Stimulated activated CD4-positive, alpha-beta T cell treated with anti-CD3 and anti-CD28 coated beads, TNF-alpha, amount 100 ng/mL, for 4 hours (primary cell): ENCODE measurements at places on chromosomes 7 and 10.

DNA sequence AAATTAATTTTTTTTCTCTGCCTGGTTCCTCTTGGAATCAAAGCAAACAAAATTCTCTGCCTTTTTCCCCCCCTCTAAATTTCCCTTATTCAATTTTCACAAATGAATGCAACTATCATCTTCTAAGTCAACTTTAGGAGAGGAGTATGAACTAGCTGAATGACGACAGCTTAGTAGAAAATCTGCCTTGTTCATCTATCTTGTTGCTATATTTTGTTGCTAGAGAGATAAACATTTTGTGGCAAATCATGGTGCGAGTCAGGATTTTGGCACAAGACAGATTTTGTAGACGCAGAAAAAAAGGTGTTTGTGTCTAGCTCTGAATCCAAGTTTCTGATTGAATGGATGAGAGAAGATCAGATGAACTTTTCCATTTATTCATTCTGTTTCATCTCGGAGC, 81.0 kb upstream of the FZD8 start:
- no peak for DNase-seq

DNA sequence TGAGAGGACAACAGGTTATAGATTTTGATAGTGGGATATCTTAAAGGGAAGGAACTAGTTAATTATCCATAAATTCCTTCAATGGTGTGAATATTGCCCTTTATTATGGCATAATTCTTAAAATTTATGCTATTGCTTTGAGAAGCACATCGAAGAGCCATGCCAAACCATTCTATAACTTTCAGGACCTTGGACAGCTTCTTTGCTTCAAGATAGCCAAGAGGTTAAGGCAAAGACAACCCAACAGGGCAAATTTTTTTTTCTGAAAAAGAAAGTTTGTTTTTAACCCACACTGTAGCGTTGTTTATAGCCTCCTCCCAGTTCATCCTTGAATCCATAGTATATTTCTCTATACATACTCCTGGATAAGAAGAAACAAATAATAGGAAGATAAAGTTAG, 103.2 kb downstream of the NRG3 start:
- DNase-seq: no peak

DNA sequence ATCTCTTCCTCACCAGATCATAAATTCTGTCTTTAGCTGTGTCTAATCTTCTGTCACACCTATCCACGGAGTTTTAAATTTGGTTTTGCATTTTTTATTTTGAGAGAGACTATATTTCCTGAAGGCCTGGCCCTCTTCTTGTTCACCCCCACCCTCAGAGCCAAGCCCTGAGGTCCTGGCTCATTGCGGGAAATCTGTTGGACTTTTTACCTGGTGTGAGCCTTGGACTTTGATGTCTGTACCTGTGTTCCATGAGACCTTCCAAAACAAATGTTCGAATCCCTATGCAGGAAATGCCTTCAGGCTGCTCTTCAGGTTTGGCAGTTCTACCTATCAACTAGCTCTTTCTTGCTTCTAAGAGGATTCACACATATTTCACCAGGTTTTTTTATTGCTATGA, 175.2 kb upstream of the GRB10 start:
- no peak for DNase-seq

- no peak for DNase-seq
Observed at GRCh38 chr10:1217661-1218060, 161.5 kb downstream of the WDR37 start.

DNA sequence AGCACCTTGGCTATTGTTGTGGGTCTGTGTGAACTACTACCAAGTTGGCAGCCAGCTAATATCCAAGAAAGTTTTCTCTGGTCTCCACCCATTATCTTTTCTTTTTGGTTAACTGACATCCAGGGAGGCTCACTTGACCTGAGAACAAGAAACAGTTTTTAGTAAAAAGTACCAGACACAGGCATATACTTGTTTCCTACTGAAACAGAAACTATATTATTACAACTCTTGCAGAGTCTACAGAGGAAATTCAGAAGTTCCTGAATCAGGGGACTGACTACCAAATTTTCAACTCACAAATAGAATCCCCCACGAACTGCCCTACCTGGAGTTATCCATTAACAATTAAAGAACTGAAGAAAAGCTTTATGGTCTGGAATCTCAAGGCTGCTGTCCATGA, 168.9 kb downstream of the KCND2 start:
- DNase-seq: no peak

GRCh38 chr10:21808550-21808949, 195.0 kb downstream of the DNAJC1 start:
- no peak for DNase-seq

DNA sequence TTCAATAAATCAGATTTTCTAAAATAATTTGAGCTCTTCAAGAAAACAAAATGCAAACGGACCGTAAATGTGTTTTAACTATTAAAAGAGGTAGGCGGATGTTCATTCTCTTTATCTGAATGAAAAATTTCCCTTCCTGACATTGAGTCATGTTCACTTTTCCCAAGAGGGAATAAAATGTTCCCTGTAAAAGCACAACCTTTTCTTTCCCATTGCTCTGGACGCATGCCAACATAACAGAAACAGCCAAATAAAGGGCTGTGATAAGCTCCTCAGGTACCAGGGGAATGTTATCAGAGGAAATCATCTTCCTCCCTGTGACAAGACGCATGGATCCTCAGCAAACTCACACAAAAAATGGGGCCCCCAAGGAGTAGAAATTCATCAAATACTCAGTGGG, 251.8 kb downstream of the MTERF1 start:
- no peak for DNase-seq

DNA sequence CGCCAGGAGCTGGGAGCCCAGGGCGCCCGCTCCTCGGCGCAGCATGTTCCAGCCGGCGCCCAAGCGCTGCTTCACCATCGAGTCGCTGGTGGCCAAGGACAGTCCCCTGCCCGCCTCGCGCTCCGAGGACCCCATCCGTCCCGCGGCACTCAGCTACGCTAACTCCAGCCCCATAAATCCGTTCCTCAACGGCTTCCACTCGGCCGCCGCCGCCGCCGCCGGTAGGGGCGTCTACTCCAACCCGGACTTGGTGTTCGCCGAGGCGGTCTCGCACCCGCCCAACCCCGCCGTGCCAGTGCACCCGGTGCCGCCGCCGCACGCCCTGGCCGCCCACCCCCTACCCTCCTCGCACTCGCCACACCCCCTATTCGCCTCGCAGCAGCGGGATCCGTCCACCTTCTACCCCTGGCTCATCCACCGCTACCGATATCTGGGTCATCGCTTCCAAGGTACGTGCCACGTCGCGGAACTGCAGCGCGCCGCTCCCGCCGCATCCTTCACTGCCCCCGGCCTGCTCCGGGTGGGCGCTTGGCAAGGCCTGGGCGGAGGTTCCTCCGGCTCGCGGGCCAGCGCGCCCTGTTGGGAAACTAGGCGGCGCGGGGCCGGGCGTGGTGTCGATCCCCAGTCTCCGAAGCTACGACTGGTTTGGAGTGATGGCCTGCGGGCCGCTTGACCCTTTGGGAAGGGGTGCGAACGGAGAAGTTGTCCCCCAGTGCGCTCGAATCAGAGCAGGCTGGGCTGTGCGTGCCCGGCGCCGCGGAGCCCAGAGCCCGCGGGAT, 868 bp downstream of the EMX2 start:
- no peak for DNase-seq

GRCh38 chr10:58052772-58053171, 214.9 kb downstream of the IPMK start:
- no peak for DNase-seq

DNA sequence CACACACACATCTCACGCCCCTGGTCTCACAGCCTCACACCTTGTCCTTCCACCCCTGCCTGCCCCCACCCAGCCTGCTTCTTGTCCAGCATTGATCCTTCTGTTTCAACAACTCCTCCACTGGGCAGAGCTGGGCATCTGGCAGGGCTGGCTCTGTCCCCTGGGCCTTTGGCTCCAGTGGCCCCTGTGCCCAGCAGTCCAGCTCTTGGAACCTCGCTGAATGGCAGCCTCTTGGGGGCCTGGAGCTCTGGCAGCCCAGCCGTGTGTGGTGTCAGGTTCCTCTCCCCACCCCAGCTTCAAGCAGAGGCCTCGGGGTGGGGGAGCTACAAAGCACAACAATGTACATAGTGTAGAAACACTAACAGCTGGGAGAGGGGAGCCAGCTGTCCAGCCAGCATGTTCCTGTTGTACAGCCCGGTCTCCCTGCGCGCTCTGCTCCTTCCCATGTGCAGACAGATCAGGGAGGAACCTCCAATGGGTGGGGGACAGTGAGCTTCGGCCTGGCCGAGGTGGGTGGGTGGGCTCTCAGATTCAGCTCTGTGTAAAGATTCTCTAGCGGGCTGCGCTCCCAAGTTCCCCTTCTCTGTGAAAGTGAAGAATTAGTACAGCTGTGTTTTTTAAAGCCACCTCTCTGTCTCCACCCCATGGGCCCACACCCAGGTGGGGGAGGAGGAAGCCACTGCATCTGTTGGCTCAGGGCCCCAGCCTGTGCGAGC, 19.4 kb downstream of the ZMIZ2 start:
- DNase-seq: no peak
